ENCODE measurements at places on chromosomes 4 and X. TPM values are rescaled to one million over a fixed set of nuclear protein-coding genes. Genes with fewer than 3 reads are reported as not detected.

LRIT3 gene
- total RNA-seq, result not detected

PCDH18 gene
- 0.21 TPM for total RNA-seq

UGT2B10 gene
- not detected for total RNA-seq

STAP1 gene
- not detected for total RNA-seq

PSAPL1 gene
- not detected for total RNA-seq

PROM1 gene
- total RNA-seq, result 0.07 TPM

GAGE12G gene
- not detected for total RNA-seq

CYBB gene
- not detected for total RNA-seq

All from pulmonary artery endothelial cell (primary cell).